ENCODE measurements at places on chromosomes 1 and 21. TPM values are rescaled to one million over a fixed set of nuclear protein-coding genes. Genes with fewer than 3 reads are reported as not detected.

DNA sequence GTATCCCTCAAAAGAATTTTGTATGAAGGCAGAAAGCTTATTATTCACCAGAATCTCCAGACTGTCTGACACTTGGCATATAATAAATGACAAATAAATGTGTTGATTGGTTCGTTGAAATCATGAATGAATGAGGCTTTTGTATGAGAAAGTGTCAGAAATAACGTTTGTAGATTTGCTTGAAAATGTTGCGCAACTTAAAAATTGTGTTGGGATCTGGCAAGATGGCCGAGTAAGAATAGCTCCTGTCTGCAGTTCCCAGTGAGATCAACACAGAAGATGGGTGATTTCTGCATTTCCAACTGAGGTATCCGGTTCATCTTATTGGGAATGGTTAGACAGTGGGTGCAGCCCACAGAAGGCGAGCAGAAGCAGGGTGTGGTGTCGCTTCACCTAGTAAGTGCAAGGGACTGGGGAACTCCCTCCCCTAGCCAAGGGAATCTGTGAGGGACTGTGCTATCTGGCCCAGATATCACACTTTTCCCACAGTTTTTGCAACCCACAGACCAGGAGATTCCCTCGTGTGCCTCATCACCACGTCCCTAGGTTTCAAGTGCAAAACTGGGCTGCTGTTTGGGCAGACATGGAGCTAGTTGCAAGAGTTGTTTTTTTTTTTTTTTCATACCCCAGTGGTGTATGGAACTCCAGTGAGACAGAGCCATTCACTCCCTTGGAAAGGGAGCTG is 759.0 kb downstream of the LTN1 start:
- DNase-seq: no peak

DNA sequence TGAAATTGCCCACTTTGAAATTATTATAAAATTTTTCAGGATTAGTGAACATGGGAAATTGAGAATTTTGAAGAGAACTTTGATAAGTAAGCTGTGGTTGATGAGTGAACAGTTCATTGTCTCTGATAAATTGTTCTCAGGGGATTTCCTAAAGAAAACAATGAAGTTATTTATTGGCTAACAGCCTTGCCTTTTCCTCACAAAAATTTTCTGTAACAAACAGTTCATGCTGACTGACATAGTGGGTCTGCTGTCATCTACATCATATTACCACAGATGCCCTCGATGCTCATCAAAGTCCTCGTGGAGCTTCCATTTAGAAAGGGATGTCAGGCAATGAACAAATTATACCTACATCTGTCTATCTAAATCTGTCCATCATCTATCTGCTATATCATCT is 113.4 kb downstream of the PTBP2 start:
- no peak for DNase-seq

GRCh38 chr1:63693944-63694571 is 79.8 kb upstream of the ROR1 start:
- no peak for DNase-seq

DNA sequence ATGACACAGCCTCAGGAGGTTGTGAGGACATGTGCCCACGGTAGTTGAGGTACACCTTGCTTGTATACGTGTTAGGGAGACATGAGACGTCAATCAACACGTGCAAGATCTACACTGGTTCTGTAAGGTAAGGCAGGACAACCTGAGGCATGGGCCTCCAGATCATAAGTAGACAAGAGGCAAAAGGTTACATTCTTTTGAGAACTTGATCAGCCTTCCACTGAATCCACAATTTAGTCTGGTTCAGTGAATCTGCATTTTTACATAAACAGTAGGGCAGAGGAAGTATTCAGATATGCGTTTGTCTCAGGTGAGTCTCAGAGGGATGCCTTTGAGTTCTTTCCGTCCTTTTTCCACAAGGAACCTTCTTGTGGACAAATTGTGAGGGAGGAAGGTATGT is 348.9 kb downstream of the ASTN1 start:
- DNase-seq: no peak

- DNase-seq: no peak
Measured at GRCh38 chr1:182127656-182128055, 66.1 kb upstream of the ZNF648 start.

GRCh38 chr1:192958871-192959270 is 100.3 kb downstream of the UCHL5 start:
- no peak for DNase-seq

- DNase-seq: no peak
Measured at GRCh38 chr1:212127221-212127620, 91.7 kb downstream of the DTL start.

ARMH1 gene
- 1.0 TPM for total RNA-seq

S100A1 gene
- total RNA-seq: 7.3 TPM
